Stimulated activated CD4-positive, alpha-beta T cell treated with anti-CD3 and anti-CD28 coated beads, TNF-alpha, amount 100 ng/mL, for 4 hours (primary cell): ENCODE measurements at places on chromosomes 2 and 18.

DNA sequence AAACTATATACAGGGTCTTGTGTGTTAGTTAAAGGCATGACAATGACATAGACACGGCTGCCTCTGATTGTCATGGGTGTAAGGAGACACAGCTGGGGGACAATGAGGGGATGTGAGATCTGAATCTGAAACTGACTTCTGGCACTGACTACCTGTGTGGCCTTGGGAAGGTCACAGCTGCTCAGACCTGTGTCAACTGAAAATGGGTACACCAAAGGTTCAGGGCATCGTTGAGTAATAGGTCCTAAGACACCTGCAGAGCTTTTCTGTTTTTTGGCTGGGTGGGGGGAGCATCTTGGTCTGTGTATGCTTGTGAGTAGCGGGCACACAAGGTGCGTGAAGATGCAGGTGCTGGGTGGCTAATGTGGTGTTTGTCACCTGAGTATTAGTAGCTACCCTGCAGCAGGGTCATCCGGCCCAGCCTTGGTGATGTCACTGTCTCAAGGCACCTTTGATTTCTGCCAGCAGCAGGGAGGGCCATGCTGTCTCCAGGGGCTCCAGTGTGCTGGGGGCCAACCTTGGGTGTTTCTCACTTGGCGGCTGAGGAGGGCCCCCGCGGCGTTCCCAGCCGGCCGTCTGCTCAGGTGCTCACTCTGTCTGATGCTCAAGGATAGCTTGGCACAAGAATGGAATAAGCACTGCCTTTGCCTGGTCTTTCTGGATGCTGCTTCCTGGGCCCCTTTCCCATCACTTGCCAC, 53.1 kb upstream of the HS6ST1 start:
- DNase-seq, result no peak

DNA sequence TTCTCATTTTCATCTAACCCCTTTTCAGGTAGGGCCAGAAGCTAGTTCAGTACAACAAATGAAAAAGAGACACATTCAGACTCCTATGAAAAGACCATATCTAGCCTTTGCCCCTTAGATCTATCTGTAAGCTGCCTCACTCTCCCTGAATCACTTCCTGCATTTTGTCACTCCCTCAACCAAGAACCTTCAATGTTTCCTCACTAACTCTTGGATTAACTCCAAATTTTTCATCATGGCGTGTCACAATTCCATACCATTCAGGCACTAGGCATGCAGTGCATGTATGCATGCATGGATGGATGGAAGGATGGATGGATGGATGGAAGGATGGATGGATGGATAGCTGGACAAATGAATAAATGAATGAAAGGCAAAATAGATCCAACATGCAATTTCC, 356.9 kb downstream of the TNS1 start:
- DNase-seq, result no peak

DNA sequence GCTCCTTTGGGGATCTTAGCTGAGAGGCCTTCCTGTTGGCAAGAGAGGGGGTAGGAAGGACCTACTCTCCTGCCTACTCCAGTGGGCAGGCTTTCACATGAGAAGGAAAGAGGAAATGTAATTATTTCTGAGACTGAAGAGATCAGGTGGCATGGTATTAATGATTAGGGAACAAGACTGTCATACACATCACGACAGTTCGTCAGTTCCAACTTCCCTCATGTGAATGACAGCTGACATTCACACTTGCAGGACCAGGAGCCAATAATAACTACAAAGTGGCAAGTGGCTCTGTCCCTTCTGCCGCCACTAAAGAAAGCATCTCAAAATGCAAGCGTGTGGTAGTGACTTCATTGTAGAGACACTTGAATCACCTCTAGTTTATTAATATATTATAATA, 90.0 kb downstream of the ZCCHC2 start:
- no peak for DNase-seq

DNA sequence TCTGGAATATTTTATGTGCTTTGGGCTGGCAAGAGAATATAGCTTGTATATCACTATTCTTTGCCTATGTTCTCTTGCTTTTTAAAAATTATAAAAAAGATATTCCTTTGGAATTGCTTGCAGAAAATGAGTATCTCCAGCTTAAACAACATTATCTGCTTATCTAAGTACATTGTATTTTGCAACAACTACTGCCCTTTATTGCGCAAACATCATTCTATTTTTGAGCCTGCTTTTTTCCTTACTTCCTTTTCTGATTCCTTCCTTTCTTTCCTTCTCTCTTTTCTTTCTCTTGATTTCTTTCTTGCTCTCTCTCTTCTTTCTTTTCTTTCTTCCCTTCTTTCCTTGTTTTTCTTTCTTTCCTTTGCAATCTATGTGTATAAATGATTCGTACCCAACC, 74.0 kb downstream of the UNC80 start:
- no peak for DNase-seq

DNA sequence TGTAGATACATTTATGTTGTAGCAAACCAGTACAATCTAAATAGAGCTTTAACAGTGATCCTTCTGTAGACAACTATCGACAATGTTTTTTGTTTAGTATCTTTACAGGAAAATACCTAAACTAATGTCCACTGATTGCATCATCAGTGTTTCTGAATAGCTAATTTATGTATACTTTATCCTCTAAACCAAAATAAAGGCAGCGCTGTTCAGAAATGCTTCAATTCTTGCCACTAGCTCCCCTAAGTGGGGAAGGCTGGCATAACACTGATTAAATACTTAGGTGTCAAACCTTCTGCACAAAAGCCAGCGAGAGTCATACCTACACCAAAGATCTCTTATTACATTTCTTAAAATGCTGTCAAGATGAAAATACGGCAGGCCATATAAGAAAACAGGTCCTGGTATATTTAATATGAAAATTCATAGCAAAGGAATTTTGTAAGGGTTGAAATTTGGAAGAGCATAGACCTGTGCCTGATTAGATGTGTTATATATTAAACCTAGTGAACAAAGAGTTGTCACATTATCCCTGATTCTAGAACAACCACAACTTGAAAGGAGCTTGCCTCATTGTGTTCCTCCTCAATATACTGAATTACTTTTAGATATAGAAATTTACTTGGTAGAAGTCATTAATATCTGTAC, 1693.4 kb upstream of the SLC39A10 start:
- DNase-seq, result no peak

GRCh38 chr18:47799376-47799775, 131.1 kb downstream of the SMAD2 start:
- DNase-seq, result no peak

- no peak for DNase-seq
Observed at GRCh38 chr2:101793277-101793969, 95.9 kb downstream of the MAP4K4 start.

- no peak for DNase-seq
Observed at GRCh38 chr2:108950369-108951135, 38.5 kb downstream of the EDAR start.

GRCh38 chr2:157327200-157327599, 1.6 kb upstream of the ERMN start:
- DNase-seq, result no peak

DNA sequence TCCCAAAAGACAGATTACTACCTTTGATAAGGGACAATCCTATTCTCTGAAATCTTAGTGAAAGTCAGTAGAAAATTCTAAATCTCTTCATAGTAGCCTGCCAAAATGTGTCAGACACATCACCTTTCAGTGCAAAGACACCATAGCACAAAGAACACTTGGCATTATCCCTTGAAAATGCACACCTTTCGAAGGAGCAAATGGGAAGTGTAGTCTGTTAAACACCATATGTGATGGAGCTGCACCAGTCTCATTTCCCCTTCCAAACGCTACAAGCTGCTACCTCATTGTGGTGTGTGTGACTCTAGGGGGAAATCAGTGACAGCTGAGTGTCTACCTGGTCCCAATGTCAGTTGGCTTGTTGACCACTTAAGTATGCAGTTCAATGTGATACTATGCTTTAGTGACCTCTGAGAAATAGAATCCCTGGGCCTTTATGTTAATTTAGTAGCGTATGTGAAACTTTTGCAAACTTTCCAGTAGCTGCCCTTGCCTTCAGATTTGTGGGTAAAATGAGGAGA, 551.7 kb downstream of the ARHGAP15 start:
- no peak for DNase-seq

- no peak for DNase-seq
Observed at GRCh38 chr2:157692768-157693167, 64.1 kb upstream of the ACVR1C start.

- no peak for DNase-seq
Observed at GRCh38 chr2:974502-974901, 23.9 kb downstream of the SNTG2 start.
